Progenitor cell of endocrine pancreas (in vitro differentiated cells): ENCODE measurements at places on chromosomes 6 and 20.

DNA sequence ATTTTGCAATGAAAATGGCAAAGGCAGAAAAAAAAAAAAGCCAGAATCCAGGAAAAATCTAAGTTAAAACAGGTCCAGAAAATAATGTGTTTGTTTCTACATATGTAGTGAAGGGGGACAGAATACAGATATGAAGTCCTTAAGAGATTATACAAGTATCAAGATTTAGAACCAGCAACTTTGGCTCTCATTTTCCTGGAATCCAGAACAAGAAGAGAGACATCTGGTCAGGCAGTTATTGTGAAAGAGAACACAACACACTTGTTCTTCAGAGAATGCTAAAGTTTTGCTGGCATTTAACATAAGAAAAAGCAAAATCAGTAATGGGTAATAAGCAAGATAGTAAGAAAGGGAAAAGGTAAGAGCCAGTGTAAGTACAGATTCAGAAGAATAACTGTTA, 21.1 kb downstream of the BAG2 start:
- no peaks in the 10 kb centered on the region for H3K27me3 ChIP-seq
- no peak overlapping the region for H3K27ac ChIP-seq
- H3K4me3 ChIP-seq = no peak overlapping the region
- DNase-seq = no peak
- peaks cover 5% of the 10 kb centered on the region for H3K4me1 ChIP-seq

- H3K36me3 ChIP-seq = no peaks in the 10 kb centered on the region
- DNase-seq = no peak
- peaks cover 20% of the 10 kb centered on the region for H3K4me1 ChIP-seq
- no peak overlapping the region for H3K4me3 ChIP-seq
- no peak overlapping the region for H3K27ac ChIP-seq
These were observed 2.1 kb upstream of the IP6K3 start for GRCh38 chr6:33748841-33749240.

DNA sequence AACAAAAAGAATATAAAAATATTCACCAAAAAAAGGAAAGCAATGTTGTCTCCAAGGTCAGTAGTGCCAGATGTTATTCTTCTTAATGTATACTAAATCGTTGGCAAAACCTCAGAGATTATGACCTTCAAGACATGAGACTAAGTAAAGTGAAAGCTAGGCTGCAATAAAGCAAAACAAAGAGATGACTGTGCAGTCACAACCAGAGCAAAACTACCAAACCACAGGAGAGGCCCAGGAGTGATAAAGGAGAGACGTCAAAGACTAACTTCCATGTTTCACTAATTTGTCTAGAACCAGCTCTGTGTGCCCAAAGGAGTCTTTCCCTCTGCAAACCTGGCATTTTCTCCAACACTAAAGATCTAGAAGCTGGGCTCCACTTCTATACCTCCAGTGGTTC, 155.9 kb upstream of the POU3F2 start:
- no peak for DNase-seq
- H3K27me3 ChIP-seq = no peaks in the 10 kb centered on the region
- H3K36me3 ChIP-seq = no peaks in the 10 kb centered on the region
- no peak overlapping the region for H3K4me3 ChIP-seq
- H3K27ac ChIP-seq = no peak overlapping the region

- H3K27me3 ChIP-seq = no peaks in the 10 kb centered on the region
- H3K27ac ChIP-seq = no peak overlapping the region
- H3K4me1 ChIP-seq = no peaks in the 10 kb centered on the region
- H3K36me3 ChIP-seq = no peaks in the 10 kb centered on the region
- H3K4me3 ChIP-seq = no peak overlapping the region
- DNase-seq = no peak
These were observed 32.6 kb downstream of the PLG start for GRCh38 chr6:160734627-160735026.
